CD4-positive, alpha-beta T cell treated with Interleukin-15 for 4 hours (primary cell): ENCODE measurements at places on chromosomes 16 and 17.
A peak's percentile ranks its signal among the peaks of the same experiment; 100 is the strongest.

DNA sequence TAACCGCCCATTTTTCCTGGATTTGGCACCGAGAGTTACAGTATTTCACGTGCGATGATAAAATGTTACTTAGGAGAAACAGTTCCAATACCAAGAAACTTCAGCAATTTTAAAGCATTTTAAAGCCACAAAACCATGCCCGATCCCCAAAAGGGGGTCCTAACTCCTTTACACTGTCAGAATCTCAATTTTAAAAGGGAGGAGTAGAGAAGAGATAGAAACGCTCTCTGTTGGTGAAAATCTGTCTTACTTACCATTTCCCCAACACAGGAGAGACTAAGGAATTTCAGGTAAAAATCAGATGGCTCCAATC is 526 bp upstream of the RNASEK start:
- DNase-seq, result no peak

DNA sequence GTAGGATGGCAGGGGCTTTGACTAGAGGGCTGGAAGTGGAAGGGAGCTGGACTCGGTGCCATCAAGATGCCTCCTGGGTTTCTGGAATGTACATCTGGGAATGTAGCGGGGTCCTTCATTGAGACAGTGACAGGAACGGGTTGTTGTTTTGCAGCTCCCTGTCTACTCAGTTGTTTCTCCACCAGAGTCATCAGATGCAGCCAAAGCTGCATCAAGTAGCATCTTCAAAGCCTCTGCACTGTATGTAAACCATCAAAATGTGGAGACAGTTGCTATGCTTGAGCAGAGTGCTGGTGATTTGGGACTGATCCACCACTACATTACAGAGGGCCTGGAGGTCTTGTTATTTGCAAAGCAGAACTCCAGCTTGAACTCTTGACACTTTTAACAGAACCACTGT is 25.1 kb upstream of the MEAK7 start:
- DNase-seq, result no peak

DNA sequence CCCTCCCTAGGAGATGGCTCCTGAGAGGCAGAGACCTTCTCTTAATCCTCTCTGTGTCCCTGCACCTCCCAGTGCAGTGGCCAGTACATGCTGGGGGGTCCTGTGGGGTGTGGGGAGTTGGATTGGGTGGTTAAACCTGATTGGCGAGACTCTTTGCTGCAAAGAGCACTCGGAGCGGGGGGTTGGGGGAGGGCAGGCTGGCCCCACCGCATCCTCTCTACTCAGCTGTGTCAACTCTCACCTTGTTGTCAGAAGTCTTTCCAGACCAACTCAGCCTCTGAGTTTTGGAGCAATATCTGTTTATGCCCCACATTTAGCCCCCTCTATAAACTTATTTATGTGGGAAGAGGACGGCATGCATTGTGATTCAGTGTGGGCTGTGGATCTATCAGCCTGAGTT is 40.0 kb downstream of the SMARCE1 start:
- peak; percentile 71 for DNase-seq

- no peak for DNase-seq
Observed at GRCh38 chr16:88939245-88939971, 37.6 kb downstream of the CBFA2T3 start.

- no peak for DNase-seq
Observed at GRCh38 chr16:55982597-55982996, 107.4 kb upstream of the CES5A start.

- DNase-seq, result no peak
Observed at GRCh38 chr17:11608396-11608795, 10.1 kb downstream of the DNAH9 start.

- DNase-seq, result no peak
Observed at GRCh38 chr17:45339646-45340605, 23.1 kb upstream of the MAP3K14 start.

DNA sequence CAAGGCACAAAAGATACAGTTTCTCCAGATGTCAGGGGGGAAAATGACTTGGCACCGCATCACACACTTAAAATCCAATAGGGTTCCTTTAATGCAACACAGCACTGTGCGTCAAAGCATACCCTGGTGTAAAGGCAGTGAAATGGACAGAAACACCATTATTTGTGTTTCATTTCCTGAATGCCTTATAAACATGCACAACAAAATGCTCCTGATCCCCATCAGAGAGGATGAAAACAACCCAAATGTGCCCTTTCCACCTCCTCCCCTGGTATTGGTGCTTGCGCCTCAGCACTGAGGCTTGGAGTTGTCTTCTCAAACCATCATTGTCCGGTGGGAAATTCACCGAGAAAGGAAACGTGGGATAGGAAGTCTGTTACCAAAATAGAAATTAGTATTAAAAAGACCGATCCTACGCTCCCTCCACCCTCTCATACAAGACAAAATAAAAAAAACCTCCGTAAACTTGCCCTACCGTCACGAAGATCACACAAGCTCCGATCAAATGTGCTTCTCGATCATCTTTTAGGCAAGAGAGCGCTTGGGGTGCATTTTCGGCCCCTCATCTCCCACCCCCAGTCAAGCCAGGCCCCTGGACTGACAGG is 722 bp downstream of the CDC27 start:
- peak; percentile 5 for DNase-seq
